Fibroblast of skin of back (primary cell): ENCODE measurements at places on chromosomes 2 and 18.

- DNase-seq, result no peak
These were observed 818.5 kb upstream of the SALL3 start for GRCh38 chr18:78160961-78161656.

DNA sequence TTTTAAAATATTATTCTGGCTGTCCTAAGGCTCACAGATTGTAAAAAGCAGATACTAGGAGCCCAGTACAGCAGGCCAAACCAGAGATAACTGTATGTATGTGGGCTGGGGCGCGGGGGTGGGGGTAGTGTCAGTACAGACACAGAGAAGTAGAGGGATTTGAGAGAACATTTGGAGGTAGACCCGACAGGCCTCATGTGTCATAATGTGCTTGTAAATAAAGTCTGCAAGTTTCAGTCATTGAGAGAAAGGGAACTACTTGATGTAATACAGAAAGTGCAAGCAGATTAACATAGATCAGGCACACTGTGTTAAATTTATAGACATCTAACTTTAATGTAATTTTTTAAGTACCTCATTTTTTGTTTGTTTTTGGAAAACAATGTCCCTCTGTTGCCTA lies 7.4 kb upstream of the POLI start:
- no peak for DNase-seq

DNA sequence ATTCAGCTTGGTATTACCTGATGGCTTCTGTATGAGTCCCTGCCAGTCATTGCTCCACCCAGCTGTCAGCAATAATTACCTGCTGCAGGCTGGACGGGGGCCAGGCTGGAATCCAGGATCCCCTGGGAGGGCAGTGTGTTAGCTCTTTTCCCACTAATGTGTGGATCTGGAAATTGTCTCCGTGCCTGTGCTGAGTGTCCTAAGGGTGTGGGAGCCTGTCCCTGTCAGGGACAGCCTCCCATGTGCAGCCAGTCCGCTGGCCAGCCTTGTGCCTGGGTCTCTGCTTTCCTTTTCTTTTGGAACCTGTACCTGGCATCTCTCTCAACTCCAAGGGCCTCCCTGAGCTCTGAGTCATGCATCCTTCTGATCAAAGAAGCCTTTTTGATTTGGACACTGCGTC lies 107.2 kb upstream of the SPRED2 start:
- DNase-seq, result no peak

DNA sequence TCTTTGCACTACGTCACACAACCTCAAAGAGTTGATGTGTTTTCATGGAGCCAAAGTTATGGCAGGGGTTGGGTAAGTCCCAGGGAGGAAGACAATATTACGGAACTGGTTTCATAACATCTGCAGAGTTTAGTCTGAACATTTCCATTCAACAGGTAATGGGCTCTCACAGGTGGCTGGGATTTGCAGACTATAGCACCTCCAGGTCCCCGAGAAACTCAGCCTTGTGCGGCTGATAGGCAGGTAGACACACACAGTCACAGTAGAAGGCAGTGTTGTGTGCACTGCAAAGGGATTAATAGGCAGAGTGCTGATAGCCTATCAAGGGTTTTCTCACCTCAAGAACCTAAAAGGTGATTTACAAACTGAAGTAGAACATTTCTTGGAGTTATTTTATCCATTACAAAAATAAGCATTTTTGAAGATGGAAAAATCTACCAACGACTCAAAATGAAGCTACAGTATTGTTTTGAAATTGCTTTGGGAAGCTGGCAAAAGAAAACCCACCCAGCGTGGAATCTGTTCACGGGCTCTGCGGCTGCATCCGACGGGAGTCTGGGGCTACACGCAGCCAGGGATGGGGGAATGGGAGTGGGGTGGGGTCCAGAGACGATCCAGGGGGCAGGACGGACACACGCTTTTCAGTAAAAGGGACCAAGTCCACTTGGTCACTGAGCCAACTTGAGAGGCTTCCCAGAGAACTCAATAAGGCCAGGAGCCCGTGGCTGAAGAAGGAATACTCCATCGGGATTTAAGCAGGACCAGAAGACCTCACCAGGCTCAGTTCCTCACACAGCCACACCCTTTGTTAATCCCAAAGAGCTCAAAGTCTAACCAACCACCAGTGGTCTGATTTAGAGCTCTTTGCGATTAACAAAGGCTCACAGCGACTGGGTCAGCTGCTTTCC lies 82.9 kb downstream of the CHRNA1 start:
- DNase-seq, result peak; percentile 55

DNA sequence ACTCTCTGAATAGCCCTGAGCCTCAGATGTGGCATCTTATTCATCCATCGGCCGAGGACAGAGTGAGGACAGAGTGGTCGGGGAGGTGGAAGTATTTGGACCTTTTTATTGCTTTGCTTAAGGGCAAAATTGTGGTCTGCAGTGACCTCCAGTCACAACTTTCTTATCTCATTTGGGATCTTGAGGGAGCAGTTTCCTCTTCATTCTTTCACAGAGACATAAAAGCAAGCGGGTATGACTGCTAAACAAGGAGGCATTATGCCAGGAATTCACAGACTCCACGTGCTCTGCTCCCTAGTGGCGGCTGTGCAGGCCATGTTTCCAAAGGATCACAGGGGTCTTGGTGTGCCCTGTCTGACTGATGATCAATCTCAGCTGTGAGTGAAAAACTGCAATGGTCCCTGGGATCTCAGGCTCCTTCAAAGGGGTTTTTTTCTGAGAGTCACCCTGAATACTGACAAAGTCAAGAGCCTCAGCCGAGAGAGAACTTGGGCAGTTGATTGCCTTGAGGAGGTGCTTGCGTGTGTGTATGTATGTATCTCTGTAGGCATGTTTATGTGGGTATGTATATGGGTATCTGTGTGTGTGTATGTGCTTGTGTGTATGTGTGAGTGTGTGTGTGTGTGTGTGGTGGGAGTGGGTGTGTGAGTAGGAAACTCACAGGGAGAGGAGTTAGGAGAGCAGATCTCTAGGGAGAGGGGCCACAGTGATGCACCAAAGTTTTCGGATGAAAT lies 47.7 kb downstream of the RAPGEF4 start:
- DNase-seq, result peak; percentile 91

DNA sequence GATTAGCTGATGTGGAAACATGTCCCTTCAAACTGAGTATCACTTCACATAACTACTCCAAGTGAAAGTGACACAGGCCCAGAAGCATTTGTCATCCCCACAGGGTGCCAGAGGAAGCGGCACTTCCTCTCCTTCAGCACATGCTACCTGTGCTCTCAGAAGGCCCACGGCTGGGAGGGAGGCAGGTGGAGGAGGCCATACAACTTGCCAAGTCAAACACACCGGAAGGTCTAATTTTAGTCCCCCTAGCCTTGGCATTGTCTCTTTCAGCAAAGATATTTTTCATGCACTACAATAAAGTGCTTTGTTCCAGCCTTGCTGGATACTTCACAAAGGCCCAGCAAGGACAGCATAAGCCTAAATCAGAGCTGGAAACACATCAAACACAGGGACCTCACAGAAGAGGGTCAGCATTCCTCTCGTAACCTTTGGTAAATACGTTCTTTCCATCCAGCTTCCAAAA lies 38.0 kb downstream of the VSNL1 start:
- DNase-seq, result no peak

DNA sequence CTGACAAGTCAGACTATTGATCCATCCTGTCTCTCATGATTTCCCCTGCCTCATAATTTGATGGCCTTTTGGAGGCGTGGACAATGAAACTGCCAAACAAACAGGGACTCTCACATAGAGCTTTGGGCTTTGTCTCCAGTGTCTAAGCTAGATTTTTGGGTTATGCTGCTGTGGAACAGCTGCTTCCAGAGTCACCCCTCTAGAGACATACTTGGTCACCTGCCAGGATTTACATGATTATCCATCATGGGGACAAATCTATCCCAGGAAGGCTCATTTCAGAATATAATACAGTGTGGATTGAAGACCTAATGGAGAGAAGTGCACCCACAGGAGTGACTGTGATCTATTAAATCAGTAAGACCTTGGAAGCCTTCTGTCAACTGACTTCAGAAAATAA lies 159.6 kb downstream of the SLC8A1 start:
- no peak for DNase-seq

DNA sequence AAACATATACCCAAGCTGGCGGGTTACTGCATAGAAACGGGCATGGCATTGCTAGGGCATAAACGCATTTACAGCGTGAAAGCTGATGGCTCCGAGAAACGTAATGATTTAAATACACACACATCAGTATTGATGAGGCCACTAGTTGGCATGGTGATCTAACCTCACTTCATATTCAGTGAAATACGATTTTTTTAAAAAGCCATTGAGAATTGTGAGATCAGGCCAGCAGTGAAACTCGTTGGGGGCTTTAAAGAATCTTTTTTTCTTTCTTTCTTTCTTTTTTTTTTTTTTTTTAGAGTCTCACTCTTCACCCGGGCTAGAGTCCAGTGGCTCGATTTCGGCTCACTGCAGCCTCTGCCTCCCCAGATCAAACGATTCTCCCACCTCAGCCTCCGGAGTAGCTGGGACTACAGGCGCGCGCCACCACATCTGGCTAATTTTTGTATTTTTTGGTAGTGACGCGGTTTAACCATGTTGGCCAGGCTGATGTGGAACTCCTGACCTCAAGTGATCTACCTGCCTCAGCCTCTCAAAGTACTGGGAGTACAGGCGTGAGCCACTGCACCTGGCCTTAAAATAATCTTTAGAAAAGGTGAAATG lies 2.4 kb upstream of the SMAD7 start:
- no peak for DNase-seq

DNA sequence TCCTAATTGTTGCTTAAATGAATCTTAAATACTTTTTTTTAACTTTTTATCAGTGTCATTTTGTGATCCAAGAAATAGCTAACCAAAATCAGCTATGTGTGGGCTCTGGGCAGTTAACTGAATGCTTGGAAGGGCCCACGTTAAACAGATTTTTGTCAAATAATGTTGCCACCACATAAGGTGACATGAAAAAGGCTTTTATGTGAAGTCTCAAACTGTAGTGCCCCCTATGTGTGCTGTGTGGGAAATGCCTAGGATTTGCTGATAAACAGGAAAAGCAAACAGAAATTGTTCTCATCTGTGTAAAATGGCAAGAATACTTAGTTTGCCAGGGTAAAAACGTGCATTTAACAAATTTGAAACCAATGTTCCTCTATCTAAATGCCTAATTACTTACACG lies 242.2 kb downstream of the ZNF516 start:
- DNase-seq, result no peak

- DNase-seq, result no peak
These were observed 508.9 kb upstream of the MYT1L start for GRCh38 chr2:2839782-2840531.

- no peak for DNase-seq
These were observed 372.8 kb downstream of the TMX3 start for GRCh38 chr18:68342039-68342659.

DNA sequence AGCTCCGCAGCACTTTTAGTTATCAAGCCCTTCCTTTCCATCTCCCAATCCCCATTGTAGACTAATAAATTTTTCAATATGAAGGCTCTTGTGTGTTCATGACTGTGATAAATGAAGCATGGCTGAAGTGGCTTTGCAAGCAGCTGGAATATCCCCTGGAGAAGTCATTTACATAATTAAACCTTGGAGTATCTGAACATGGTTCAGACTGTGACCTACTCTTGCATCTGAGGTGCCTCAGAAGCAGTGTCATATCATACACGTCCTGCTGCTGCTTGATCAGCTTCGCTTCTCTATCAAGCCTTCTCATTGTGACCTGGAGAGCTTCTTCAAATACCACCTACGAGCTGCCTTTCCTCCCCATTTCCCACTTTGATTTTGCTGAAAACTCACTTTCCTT lies 48.4 kb upstream of the ZNF397 start:
- DNase-seq, result no peak

DNA sequence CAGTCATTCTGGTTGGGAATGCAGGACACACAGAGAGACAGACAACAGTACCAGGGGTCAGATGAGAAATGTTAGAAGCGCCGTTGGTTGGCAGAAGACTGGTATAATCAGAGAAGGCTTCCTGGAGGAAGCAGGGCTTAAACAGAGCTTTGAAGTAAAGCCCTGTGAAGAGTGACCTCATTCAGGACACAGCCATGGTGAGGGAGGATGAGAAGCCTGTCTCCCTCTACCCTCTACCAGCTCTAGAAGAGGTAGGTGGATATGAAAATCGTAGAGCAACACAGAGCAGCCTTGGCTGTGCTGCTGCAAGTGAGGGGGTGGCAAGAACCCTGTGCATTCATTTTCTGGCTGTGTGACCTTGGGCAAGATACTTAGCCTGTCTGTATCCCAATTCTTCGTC lies 14.2 kb downstream of the TET3 start:
- DNase-seq, result no peak

DNA sequence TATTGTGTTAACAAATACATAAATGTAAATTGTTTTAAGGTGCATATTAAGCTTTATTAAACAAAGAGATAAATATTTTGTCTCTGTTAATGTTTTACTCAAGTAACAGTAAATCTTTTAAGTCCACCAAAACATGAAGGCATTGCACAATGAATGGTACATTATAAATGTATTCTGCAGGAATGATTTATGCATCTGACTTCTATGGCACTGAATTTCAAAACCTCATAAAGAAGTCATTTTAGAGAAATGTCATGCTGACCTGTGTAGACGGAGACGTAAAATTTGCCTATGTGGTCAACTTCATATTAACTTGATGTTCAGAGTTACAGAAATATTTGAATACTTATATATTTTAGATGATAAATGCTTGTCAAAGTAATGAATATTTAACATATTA lies 194.7 kb downstream of the BABAM2 start:
- no peak for DNase-seq

GRCh38 chr2:225120186-225120585 lies 77.9 kb upstream of the DOCK10 start:
- peak; percentile 80 for DNase-seq
